ENCODE measurements at places on chromosomes 12 and 14.

DNA sequence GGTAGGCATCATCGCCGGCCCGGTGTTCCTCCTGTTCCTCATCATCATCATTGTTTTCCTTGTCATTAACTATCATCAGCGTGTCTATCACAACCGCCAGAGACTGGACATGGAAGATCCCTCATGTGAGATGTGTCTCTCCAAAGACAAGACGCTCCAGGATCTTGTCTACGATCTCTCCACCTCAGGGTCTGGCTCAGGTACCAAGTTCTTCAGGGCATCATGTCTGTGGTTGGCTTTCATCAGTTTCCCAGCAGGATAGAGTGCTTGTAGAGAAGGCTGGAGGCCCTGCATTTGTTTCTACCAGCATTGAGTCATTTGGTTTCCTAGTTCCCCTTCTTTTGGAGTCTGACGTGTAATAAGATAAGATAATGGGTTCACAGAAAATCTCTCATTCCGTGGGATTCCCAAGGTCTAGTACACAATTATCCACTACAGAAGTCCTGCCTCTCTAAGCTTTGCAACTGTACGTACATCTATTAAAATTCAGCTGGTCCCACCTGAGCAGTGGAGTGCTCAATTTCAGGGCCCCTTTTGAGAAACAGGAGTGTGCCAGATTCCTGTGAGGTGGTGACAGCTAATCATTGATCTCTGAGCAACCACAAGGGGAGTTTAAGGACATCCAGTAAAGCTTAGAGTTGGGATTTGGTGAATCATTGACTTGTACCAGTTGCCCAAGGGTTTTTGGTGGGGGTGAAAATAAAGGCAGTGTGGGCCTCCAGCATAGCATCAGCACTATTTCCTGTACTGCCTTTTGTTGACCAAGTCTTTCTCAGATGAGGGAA, 25.1 kb downstream of the ACVR1B start:
- no peak for DNase-seq

GRCh38 chr14:58309086-58309485, 10.7 kb downstream of the ARID4A start:
- DNase-seq = no peak

DNA sequence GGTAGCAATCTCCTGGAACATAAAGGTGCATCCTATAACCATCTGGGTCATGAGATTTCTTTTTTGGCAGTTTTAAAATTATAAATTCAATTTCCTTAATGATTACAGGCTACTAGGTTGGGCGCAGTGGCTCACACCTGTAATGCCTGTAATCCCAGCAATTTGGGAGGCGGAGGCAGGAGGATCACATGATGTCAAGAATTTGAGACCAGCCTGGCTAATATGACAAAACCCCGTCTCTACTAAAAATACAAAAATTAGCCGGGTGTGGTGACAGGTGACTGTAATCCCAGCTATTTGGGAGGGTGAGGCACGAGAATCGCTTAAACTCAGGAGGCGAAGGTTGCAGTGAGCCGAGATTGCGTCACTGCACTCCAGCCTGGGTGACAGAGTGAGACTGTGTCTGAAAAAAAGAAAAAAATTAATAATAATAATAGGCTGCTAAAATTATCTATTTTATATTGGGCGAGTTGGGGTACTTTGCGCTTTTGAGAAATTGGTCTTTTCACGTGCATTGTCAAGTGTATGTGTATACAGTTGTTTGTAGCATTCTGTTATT, 17.2 kb upstream of the ARF6 start:
- DNase-seq = no peak

DNA sequence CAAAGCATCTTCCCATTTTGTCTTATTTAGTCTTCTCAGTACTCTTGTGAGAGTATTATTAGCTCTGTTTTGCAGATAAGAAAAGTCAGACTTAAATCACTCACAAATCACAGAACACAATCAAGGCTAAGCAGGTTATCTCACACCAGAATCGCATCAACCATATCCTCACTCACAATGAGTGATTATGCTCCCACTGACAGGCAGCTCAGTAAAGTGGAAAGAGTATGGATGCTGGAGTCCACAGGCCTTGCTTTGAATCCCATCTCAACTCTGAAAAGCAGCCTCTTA, 43.1 kb downstream of the TTC7B start:
- DNase-seq = no peak

Measured in stimulated activated CD4-positive, alpha-beta T cell treated with anti-CD3 and anti-CD28 coated beads, Interleukin-15, amount 100 ng/mL, for 1 hour (primary cell).